ENCODE measurements at places on chromosomes 12 and 14.

GRCh38 chr12:23236811-23237210 is 611.8 kb downstream of the ETNK1 start:
- no peak for DNase-seq

- DNase-seq = no peak
Observed at GRCh38 chr12:17028348-17028747, 422.4 kb upstream of the LMO3 start.

DNA sequence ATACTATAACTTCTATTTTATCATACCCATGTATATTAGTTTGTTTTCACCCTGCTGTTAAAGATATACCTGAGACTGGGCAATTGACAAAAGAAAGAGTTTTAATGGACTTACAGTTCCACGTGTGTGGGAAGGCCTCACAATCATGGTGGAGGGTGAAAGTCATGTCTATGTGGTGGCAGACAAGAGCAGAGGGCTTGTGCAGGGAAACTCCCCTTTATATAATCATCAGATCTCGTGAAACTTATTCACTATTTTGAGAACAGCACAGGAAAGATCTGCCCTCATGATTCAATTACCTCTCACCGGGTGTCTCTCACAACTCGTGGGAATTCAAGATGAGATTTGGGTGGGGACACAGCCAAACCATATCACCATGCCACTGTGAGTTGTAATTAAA is 135.8 kb downstream of the SYNE2 start:
- DNase-seq = no peak

DNA sequence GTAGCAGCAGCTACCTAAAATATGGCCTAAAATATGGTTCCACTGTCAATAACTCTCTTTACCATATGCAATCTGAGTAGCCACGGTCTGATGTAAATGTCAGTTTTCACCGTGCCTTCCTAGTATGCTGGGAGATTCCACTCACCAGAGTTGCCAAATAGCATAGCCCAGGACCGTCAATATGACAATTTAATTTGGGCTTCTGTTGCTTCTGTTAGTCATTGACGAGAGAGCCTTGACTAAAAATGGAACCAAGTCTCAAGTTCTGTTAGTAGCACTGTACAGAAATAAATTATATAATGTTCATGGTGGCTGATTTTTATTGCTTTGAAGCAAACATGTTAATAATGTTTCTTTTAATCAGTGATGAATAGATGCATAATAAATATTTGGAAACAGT is 348.4 kb downstream of the BCAT1 start:
- no peak for DNase-seq

DNA sequence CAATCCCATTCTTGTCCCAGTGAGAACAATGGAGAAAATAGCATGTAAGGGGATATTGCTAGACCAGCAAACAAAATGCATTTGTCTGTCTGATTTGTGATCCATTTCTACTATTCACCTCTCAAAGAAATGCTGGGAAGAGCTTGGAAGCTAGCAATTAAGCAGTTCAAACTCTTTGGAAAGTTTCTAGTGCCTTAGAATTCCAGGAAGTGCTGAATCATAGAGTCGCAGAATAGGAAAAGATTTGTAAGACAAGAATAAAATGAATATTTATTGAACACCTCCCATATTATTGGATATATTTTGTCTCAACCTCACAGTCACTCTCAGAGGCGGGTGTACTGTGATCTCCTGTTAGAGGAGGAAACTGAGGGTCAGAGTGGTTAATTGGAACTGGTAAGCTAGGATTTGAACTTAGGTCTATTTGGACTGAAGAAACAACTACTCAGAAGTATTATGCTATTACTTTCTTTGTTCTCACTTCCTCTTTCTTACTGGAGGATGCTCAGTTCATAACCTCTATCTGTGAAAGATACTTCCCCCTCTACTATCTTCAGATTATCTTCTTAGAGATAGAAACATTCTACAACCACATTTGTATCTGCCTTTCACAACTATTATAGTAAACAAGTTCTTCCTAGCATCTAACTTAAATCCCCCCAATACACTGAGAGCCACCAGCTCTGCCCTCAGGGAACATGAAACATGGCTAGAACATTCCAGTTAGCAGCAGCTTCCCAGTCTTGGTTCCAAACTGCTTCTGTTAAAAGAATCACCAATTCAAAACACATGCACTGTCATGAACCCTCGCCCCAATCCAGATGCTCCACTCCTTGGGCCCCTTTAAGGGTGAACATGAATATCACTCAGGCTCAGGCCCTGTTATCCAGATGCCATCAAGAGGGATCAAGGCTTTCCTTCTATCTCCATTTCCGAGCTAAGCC is 64.2 kb downstream of the DRAM1 start:
- DNase-seq = no peak

- no peak for DNase-seq
Observed at GRCh38 chr14:88993946-88994345, 169.5 kb downstream of the TTC8 start.

GRCh38 chr14:26730929-26731618 is 133.2 kb upstream of the NOVA1 start:
- no peak for DNase-seq

- no peak for DNase-seq
Observed at GRCh38 chr12:105221583-105222283, 14.2 kb downstream of the APPL2 start.

DNA sequence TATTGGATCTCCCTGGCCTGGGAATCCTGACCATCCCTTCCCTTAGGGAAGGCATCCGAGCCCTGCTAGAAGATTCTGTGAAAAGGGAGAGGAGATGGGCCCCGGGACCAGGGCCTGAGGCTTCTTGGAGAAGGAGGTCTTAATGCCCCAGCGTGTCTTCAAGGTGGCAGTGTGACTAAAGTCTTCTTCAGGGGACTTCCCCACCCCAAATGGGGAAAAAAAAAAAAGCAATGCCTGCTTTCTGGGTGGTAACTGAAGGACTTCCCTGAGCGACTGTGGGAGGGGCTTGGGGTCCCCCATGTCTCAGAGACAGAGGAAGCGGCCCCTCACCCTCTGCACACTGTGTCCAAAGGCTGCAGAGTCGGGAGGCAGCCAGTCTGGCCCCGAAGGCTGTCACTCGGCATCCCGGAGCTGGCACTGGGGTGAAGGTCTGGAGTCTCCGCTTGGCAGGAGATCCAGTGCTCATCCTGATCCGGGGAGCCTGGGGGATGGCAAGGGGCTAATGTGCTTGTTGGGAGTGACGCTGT is 7.8 kb upstream of the PGF start:
- DNase-seq = no peak

DNA sequence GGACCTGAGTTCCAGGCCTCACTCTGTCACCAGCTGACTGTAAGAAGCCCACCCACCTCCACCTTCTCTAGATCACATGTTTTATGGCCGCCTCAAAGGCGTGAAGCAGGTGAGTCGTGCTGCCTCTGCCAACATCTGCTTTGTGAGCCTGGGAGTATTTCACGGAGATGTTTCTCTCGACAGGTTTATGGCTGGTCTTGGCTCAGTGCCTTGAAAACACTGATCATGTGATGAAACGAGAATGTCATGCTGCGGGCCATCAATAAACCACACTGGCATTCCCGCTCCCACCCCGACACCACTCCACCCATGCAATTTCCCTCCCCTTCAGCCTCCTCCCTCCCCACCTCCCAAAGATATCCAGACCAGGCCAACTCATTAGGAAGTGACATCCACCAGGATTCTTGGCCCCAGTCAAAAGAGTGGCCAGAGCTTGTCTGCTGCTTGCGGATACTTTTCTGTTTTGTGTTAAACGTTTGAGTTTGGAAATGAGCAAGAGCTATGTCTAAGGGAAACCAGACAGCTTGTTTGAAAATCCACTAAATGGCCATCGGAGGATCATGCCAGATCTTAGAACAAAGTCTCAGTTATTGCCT is 53.8 kb upstream of the NTF3 start:
- no peak for DNase-seq

- no peak for DNase-seq
Observed at GRCh38 chr12:131764738-131765137, 53.8 kb downstream of the SFSWAP start.

- DNase-seq = peak; percentile 42
Observed at GRCh38 chr12:8699714-8700113, 1.9 kb downstream of the RIMKLB start.

GRCh38 chr12:34289431-34290380 is 267.4 kb downstream of the ALG10 start:
- DNase-seq = no peak
